Inflammatory macrophage treated with lipopolysaccharide for 4 hours (primary cell): ENCODE measurements at places on chromosomes 3 and 15.

DNA sequence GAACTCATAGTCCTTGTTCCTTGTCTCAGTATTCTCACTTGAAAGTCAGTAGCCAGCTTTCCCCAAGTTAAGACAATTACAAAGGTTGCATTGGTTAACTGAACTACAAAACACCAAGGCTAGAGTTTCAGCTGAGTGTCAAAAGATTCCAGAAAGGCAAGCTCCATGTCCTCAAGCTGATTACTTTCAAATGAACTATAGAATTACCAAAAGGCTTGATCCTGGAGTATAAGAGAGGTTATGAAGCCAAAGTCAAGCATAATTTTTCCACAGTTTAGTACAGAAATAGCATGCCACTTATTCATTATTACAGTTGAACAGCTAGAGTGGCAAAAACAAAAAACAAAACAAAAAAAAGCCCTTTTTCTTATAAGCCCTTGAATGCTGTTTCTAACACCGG is 51.9 kb downstream of the ZBTB20 start:
- DNase-seq, result no peak

DNA sequence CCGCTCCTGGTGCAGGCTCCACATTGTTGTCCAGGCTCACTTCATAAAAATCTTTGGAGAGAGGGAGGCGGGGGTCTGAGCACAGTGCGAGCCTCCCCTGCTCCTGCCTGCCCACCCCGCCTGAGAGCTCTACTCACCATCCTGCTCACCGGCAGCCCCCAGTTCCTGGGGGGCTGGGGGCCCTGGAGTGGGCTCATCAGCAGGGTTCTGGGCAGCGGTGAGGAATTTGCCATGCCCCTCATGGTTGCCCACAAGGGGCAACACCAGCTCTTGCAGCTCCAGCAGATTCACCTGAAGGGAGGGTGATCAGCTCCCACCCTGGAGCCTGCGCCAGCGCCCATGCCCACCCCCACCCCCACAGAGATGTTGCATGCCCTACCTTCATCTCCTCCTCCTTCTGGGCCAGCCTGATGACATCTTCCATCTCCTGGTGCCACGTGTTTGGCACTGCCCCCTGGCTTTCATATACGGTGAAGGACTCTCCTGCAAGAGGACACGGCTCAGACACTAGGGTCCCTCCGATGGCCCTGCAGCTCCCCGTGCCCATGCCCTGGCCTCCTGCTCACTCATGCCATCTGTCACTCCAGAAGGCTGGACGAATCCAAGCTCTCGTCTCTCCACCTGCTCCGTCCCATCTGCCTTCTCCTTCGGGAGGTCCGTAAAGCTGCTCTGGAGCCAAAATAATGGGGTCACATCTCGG is 162.1 kb downstream of the TBC1D2B start:
- no peak for DNase-seq

GRCh38 chr15:40104865-40105516 is 3.7 kb downstream of the BMF start:
- peak; percentile 89 for DNase-seq

DNA sequence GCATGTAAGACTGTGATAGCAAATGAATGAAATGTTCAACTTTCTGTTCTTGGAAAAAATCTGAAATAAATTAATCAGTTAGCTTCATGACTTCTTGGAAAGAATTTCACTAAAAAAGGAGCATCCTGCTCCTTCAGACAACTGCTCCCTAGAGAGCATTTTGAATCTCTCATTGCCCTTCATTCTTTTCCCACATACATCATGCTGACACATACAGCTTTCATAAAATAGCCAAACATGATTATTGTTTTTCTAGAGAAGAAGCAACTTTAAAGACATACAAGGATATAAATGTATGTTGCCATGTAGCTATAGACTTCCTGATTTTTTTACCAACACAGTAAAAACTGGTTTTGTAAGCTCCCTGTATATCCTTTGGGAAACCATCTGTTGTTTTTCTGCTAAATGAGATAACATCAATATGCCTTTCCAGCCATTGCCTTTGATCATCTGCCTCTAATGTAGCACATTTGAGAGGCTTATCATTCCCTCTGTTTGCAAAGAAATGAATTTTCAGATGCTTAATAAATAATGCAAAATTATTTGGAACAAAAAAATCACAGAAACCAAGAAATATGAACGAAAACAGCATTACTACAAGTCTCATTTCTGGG is 248.2 kb upstream of the GPR149 start:
- no peak for DNase-seq

GRCh38 chr3:183698756-183699155 is 1.2 kb downstream of the YEATS2 start:
- DNase-seq, result peak; percentile 65

- no peak for DNase-seq
These were observed 335.6 kb upstream of the LMCD1 start for GRCh38 chr3:8166014-8166413.

DNA sequence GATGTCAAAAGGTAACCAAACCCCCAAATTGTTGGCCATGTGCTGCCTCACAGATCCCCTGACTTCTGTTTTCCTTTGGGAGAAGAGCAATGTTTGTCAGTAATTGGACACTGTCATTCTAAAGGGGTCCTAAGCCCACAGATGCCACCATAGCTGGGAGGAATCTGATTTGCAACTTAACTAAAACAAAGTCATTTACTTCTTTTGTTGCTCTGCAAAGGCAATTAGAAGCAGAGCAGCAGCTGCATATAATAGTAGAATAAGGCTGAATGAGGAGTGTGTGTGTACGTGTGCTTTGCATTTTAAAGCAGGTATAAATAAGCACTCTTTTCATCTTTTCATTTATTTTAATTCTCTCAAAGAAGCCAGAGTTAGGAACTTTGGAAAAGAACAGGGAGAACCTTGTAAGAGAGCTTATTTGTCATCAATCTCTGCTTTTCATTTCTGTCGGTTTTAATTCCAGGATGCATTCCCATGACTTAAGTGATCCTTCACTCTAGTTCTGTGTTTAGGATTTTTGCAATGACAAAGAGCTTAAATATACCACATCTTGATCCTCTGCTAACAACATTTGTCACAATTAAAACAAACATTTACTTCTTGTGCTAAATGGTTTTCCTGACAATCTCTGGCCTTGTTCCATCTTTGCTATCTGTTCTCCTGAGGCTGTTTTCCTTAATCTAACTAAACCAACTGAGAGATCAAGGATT is 530.2 kb upstream of the CBLB start:
- DNase-seq, result no peak

DNA sequence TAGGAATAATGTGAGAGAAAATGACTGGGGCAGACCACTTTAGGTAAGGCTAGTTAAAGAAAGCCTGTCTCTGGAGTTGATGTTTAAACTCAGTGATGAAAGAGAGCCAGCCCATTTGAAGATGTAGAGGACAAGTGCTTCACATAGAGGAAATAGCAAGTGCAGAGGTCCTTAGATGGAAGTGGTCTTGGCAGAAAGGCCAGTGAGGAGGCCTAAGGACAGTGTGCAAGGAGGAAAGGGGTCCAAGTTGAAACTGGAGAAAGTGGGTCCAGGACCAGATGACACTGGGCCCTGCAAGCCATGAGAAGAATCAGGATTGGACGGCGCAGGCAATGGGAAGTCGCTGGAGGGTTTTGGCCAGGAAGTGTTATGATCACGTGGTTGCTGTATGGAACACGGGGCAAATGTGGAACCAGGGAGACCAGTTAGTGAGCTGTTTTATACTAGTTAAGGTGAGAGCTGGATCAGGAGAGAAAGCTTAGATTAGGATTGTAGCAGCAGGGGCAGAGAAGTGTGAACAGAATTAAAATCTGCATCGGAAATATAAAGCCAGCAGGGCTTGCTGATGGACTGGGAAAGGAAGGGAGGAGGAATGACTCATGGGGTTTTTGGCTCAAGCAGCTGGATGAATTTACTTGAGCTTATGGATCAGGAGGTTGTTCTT is 48.0 kb upstream of the SCAANT1 start:
- peak; percentile 47 for DNase-seq

DNA sequence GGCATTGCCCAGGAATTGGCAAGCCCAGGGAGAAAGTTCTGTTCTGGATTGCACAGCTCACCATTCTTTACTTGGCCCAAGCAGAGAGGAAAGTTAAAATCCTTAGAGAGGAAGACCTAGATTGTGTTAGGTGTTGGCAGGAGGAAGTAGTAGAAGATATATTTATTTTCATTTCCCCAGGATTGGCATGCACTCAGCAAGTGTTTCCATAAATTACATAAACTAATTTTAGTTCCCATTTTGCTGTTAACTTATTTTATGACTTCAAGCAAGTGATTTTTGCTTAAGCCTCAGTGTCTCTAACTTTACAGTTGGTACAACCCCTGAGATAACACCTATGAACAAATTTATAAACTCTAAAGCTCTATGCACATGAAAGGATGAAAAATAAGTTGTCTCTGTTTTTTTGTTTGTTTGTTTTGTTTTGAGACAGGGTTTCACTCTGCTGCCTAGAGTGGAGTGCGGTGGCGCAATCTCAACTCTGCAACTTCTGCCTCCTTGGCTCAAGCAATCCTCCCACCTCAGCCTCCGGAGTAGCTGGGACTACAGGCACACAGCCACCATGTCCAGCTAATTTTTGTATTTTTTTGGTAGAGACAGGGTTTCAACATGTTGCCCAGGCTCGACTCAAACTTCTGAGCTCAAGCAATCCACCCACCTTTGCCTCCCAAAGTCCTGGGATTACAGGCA is 31.2 kb upstream of the TOP2B start:
- peak; percentile 70 for DNase-seq

- no peak for DNase-seq
These were observed 209.9 kb upstream of the CTNNB1 start for GRCh38 chr3:40989141-40990061.

- DNase-seq, result no peak
These were observed 85.4 kb downstream of the ADAMTS17 start for GRCh38 chr15:100256101-100256969.

GRCh38 chr3:195151866-195152541 is 119.0 kb downstream of the XXYLT1 start:
- DNase-seq, result no peak

GRCh38 chr3:8618950-8619349 is 25.6 kb downstream of the SSUH2 start:
- DNase-seq, result no peak

- no peak for DNase-seq
These were observed 113.6 kb downstream of the TMCO5A start for GRCh38 chr15:38048001-38048455.

- DNase-seq, result no peak
These were observed 78.4 kb upstream of the NR2F2 start for GRCh38 chr15:96252148-96252547.

DNA sequence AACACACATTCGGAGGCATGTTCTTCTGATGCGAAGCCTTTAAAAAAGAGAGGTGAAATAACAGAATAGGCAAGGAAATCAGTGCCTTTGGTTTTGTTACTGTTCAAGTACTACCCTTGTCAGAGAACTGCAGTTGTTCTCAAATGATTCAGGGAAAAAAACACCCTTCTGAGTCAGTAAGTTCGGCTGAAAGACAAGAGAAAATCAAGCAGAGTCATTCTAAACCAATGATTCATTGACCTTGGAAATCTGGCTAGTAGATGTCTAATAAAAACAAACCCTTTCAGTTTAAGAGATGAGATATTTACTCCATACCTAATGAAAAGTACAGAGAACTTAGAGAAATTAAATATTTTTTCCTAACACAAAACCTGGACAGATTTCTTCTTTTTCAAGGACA is 72.7 kb upstream of the ABI3BP start:
- DNase-seq, result no peak

GRCh38 chr3:168574455-168575158 is 478.9 kb upstream of the GOLIM4 start:
- DNase-seq, result no peak

DNA sequence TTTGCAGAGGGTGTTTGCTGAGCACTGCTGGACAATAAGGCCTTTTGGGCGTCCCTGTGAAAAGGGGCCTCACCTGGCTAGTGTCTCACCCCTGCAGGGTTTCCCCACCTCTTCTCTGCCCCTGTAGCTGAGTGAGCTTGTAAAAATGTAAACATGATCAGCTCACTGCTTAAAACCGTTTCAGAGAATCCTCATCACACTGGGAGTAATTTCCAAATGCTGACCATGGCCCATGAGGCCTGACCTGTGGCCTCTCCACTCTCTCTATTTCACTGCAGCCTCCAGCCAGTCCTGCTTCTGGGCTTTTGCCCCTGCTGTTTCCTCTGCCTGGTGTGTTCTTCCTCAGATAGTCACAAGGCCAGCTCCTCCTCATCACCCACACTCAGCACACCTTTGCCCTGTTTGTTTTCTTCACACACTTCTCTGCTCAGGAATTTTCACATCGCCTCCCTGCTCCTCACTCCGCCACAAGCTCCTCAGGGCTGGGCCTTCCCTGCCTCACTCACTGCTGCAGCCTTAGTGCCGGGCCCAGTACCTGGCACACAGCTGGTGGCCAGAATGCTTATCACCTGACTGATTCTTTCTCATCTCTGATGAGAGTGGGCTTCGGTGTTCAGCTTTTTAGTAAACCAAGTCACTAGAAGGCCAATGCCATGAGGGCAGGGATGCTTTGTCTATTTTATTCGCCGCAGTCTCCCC is 79.3 kb upstream of the SEC13 start:
- no peak for DNase-seq

DNA sequence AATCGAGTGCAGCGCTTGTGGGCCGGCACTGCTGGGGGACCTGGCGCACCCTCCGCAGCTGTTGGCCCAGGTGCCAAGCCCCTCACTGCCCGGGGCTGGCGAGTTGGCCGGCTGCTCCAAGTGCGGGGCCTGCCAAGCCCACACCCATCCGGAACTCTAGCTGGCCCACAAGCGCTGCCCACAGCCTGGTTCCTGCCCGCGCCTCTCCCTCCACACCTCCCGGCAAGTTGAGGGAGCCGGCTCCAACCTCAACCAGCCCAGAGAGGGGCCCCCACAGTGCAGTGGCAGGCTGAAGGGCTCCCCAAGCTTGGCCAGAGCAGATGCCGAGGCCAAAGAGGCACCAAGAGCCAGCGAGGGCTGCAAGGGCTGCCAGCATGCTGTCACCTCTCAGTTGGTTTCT is 73.4 kb downstream of the PLXNA1 start:
- DNase-seq, result no peak

- peak; percentile 96 for DNase-seq
These were observed 29.3 kb downstream of the CTSH start for GRCh38 chr15:78915341-78916087.
